ENCODE measurements at places on chromosomes 5 and 9.

- DNase-seq = no peak
These were observed 321.5 kb downstream of the NFIB start for GRCh38 chr9:13992138-13993088.

DNA sequence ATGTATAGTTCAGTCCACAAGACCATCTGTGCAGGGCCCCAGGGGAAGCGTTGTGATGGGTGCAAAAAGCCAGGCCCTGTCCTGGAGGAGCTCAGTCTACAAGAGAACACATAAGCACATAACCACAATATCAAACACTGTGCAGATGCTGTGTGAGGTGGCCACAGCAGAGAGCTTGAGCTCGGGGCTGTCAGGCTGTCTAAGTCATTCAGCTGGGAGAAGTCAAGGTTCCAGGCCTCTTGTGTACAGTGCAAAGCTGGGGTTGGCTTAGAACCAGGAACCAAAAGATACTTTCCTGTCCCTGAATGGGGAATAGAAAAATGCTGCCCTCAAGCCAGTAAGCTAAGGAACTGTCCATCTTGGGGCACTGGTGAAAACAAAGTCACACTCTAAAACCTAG, 75.0 kb downstream of the PRDM6 start:
- DNase-seq = no peak

DNA sequence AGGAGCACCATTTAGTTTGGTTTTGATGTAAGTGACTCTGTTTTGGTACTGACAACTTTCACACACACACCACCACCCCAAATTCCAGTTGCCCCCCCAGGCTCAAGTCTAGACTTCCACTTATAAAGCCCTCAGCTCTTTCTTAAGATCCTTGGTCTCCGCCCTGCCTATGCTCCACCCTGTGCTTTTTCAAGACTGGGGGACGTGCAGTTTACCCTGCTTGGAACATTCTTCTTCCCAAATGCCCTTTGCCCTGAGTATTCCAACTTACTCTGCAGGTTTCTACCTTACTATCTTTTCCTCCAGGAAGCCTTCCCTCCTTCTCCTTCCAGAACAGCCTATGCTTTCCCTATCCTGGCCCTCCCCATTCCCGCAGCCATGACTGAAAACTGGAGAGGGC, 1.5 kb upstream of the TRIM14 start:
- no peak for DNase-seq

DNA sequence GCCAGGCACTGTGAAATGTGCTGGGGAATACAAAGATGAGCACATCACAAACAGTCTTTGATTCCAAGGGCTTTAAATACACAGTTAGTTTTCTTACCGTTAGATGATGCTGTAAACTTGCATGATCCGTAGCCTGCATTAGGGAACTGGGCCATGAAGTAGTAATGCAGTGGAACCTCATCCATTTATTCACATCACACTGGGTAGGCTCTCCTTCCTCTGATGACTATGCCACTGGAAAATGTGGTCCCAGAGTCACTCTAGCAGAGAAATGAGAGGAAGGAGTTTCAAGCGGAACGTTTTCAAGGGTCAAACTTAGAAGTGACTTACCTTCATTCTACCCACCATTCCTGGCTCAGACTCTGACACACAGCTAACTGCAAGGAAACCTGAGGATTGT, 26.4 kb downstream of the ZFAND5 start:
- no peak for DNase-seq

DNA sequence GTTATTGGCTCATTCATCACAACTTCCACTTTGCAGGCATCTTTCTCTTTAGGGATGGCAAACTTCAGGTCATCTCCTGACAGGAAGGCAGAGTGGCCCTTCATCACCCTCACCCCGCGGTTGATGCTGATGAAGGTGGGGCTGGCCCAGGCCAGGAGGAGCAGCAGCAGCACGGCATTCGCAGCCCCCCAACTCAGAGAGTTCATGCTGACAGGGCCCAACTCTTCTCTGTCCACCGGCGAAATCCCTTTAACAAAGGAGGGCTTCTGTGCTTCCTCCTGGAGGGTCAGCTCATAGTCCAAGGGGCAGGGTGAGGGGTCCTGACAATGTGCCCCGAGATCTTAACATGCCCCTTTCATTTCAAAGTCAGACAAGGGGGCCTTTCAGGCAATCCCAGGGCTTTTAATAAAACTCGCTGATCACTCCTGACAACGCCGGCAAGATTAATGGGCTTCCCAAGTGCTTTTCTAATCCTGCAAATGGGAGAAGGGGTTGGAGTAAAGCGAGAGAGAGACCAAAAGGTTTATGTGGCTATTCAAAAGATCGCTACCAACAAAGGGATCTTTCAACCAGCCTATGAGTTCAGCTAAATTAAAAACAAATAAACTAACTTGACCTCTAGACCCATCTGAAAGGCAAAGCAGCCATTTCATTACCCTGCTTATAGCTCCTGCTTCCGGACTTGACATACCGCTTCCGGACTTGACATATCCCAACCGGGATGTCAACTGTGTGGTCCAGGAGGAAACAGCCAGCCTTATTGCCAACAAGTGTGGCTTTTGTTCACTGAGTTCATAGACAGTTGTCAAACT, 41.2 kb downstream of the FREM1 start:
- no peak for DNase-seq

- no peak for DNase-seq
These were observed 511.7 kb downstream of the BNC2 start for GRCh38 chr9:16358751-16359150.

- DNase-seq = no peak
These were observed 29.3 kb downstream of the PLAC8L1 start for GRCh38 chr5:146076028-146076427.

All from activated CD4-positive, alpha-beta T cell treated with anti-CD3 and anti-CD28 coated beads for 48 hours (primary cell).